ENCODE measurements at places on chromosomes 5 and 9.

- DNase-seq: no peak
These were observed 51.5 kb upstream of the SAP30L start for GRCh38 chr5:154394307-154394706.

DNA sequence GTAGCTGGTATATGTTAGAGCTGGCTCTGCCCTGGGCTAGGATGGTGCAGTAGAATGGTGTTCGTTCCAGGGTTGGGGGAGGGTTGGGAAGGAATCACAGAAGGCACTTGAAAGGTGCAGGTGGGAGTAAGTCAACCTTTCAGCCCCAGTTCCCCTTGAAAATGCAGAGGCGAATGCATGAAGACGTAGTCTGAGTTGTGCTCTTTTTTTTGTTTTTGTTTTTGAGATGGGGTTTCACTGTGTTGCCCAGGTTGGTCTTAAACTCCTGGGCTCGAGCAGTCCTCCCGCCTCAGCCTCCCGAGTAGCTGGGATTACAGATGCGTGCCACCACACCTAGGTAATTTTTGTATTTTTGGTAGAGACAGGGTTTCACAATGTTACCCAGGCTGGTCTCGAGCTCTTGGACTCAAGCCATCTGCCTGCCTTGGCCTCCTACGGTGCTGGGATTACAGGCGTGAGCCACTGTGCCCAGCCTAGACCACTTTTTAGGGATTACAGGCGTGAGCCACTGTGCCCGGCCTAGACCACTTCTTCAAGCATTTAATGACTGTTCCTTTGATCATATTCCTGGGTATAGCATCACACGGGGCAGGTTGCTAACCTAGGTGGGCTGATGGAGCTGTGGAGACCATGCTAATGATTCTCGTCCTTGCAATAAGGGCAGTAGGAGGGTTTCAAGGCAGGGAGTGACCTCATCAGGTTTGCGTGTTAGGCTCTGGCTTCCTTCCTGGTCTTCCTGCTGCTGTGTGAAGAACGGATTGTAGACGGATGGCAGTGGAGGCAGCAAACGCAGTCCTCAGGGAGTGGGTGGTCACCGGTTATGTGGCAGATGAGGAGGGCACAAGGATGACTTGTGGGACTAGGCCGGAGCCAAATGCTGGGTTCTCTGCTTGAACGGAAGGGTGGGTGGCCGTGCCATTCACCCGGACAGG is 13.7 kb downstream of the EHMT1 start:
- DNase-seq: no peak

DNA sequence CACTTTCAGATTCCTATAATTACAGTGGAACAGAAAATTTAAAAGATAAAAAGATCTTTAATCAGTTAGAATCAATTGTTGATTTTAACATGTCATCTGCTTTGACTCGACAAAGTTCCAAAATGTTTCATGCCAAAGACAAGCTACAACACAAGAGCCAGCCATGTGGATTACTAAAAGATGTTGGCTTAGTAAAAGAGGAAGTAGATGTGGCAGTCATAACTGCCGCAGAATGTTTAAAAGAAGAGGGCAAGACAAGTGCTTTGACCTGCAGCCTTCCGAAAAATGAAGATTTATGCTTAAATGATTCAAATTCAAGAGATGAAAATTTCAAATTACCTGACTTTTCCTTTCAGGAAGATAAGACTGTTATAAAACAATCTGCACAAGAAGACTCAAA is 29.5 kb downstream of the ZFYVE16 start:
- no peak for DNase-seq

DNA sequence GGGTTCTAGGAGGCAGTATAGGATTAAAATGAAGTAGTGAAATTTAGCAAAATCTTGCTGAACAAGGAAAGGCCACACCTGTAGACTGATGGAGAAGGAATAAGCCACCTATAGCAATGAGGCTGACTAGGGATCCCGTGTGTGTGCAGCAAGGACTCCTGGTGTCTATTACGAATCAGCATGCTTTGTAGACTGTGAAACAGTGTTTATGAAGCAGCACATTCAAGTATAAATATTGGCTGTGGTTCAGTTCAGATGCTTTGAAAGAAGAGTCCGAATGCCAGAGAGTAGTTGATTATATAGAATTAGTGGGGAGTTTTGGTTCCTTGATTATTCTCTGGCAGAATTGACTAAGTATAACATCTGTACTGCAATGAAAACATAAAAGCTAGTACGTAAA is 41.8 kb downstream of the CAST start:
- no peak for DNase-seq

DNA sequence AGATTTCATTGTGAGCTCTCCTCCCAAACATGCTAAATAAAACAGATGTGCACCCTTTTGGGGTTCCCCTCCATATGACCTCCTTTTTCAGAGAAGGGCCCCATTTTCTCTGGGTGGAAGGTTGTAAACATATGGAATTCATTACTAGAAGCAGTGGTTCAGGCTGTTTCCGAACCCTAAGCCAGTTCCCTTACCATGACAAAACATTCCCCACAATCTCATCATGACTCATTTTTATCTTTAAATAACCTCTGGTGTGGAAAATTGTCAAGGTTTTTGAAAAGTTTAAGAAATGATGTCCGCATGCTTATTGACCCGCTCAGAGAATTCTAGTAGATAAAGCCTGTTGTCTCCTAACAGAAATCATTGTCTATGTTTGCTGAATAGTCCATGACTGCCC is 127.3 kb upstream of the PIK3R1 start:
- peak; percentile 72 for DNase-seq

GRCh38 chr5:167592114-167592513 is 699.3 kb upstream of the WWC1 start:
- DNase-seq: no peak

Data from cardiac fibroblast (primary cell).